AG09319 (cell line): ENCODE measurements at places on chromosomes 3 and 15.
A peak's percentile ranks its signal among the peaks of the same experiment; 100 is the strongest.

GRCh38 chr3:46844397-46844796, 18.8 kb downstream of the MYL3 start:
- no peak for DNase-seq

DNA sequence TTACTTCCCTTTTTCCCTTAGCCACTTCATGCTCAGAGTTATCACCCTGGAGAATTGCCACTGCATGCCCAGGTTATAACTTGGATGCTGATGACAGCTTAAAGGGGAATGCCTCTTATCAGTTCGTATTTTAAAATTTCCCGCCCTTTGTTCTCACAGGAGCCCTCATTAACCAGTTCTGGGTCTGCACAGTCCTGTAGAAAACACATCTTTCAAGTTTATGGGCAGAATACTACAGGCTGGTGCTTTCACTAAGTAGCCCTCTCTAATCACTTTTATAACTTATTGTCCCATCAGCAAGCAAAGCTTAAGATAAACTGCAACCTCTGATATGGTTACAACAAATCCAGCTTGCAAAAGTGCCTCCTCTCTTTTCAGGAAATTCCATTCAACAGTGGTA, 587.3 kb upstream of the UBE2E2 start:
- DNase-seq: no peak

- no peak for DNase-seq
Measured at GRCh38 chr3:20054549-20054987, 14.3 kb downstream of the KAT2B start.

DNA sequence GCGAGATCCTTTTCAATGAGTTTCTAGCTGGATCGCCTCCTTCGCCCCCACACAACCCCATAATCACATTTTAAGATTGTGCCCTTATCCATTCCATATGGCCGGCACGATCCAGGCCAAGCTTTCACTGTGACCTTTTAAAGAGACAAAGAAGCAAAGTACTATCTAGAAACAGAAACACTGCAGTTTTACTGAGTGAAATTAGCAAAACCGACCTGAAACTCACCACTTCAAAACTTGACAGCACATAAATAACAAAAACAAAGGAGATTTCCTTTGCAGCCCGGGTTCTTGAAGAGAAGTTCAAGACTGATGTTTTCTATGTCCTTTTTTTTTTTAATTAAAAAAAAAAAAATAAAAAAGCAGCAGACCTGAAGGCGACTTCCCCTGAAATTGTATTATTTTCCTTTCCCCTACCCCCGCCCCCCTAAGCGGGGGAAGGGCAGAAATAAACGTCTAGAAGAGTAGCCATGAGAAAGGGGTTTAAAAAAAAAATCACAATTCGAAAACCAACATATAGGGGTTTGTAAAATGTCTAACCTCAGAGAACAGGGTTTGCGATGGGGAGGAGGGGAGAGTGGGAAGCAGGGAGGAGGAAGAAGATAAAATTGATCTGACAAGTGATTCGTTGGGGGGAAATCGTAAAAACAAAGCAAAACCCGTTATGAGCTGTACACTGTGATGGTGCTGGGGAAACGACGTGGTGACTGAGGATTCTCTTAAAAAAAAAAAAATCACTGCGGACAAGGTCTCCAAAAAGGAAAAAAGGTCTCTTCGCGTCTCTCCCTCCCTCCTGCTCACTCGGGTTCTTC, 1.5 kb downstream of the SATB1 start:
- no peak for DNase-seq

GRCh38 chr15:31155151-31155550, 53.6 kb upstream of the TRPM1 start:
- no peak for DNase-seq

DNA sequence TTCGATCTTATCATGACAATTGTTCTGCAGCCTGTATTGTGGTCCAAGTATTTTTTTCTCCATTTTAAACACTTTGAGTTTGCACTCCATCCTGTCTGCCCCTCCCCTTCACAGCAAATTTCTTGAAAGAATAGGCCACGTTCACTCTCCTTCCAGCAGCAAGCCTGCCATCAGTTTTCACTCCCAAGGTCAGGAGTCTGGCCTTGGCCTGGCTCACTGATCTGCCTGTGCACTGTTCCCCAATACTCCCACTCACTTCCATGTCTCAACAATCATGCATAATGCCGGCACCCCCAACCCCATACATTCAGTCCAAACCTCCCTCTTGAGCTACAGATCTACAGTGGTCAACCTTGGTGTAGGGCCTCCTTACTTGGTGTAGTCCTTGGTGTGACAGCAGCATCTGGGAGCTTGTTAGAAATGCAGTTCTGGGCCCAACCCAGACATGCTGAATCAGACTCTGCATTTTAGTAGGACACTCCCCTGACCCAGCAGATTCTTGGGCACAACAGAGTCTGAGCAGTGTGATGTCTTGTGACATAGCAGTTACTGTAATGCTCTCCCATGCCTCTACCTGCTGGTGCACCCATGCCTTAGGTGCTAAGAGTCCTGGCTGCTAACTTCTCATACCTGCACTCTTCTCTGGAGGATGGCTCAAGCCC, 58.3 kb upstream of the XCR1 start:
- DNase-seq: no peak

DNA sequence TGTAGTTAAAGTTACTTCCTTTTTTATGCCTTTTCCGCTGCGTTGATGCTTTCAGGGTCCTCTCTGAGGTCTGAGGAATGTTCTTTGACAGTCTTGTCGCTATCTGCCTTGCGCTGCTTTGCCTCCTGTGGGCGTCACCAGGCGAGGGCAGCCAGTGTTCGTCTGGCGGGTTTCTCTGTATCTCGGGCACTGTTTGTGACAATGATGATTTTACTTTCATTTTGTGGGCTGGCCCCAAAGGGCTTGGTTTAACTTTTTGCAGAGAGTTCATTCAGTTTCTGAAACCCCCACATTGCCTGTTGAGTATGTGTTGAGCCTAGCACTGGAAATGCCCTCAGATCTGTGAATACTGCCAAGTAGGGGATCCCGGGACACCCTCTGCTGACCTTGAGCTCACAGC, 24.6 kb upstream of the SACM1L start:
- DNase-seq: no peak

- no peak for DNase-seq
Measured at GRCh38 chr15:77759896-77760592, 127.3 kb upstream of the LINGO1 start.

DNA sequence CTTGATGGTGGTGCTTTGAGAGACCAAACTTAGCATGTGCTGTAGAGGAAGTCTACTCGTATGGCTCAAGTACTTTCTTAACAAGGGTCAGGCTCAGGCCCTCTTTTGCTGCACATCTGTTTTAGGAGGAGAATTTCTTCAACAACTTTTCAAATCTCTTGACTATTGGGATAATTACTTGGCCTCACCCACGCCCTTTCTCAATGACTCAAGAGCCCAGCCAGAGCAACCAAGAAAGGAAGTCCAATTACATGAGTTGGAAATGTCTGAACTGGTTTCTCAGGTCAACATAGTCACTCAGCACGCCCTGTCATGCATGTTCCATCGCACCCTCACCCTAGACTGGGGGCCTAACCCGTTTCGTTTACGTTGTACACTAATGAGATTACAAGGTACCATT, 44.8 kb upstream of the UMPS start:
- DNase-seq: no peak

DNA sequence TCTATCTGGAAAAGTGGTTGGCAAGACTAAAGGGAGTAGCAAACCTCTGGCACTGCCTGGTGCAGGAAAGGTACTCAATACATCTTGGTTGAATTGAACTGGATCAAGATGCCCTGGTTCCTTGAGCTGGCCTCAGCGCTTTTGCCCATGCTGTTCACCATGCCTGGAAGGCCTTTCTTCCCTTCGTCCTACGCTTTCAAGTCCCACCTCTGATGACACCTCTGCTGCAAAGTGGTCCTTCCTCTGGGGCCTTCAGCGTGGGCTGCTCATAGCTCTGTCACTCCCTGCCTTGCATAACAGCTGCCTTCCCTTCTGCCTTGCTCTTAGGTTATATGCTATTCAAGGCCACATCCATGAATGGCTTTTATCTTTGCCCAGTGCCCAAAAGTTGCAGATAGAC, 23.0 kb downstream of the ITGA11 start:
- DNase-seq: no peak

DNA sequence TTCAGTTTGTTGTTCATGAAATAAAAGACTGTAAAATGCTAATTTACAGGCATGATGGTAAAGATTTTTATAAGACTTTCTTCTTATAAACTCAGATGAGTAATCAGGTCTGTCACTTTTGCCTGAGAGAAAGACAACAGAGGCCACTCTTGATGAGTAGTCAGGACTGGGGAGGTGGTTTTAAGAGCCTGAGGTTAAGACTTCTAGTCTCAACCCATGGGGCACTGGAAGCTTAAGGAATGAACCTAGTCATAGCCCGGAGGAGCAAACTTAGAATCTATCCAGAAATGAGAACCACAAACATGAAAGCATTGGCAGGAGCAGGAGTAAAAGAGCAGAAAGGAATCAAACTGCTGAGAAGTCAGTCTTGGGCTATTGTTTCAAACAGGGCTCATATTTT, 846.3 kb upstream of the ARPP21 start:
- DNase-seq: no peak

- no peak for DNase-seq
Measured at GRCh38 chr15:82532383-82532990, 7.8 kb downstream of the RPS17 start.

GRCh38 chr3:77042343-77042742, 2.4 kb downstream of the ROBO2 start:
- no peak for DNase-seq

DNA sequence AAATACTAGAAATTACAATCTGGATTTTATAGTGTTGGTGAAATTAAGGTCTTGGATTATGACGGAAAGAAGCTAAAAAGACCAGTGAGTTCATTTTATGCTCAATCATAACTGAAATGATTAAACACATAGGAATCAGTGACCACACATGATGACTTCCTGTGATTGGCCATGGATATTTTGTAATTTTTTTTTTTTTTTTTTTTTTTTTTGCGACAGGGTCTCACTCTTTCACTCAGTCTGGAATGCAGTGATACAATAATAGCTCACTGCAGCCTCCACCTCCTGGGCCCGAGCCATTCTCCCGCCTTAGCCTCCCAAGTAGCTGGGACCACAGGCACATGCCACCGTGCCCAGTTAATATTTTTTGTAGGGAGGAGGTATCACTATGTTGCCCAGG, 47.4 kb downstream of the PAQR5 start:
- DNase-seq: no peak

DNA sequence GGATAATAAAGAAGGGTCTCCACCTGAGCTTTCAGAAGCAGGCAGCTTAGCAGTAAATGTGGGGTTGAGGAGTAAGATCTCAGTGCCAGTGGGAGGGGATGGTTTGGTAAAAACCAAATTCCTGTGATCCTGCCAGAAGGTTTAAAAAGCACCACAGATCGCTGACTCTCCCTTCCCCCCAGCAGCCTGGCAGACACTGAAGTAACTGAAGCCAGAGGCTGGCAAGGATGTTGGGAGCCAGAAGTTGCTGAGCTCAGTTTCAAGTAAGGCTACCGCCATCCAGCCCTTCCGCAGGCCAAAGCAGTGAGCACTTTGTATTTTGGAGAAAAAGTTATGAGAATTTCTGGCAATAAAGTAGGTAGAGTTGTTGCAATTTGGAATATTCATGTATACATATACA, 246.4 kb downstream of the ZNF621 start:
- DNase-seq: no peak

DNA sequence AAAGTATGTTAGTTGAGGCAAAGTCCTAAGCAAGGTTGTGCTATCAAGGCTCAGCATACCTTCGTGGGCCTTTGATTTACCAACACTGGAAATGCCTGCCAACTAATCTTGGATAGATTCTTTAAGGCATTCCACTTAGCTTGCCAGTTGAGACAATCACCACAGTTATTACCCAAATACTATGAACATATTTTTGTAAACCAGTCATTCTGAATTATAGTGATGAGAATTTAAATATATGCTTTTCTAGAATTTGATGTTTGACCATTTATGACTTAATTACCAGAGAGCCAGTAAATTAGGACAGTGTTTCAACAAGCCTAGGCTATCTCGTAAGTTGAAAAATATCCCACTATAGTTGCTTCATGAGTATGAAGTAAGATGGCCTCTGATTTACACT, 15.5 kb downstream of the TRIM59 start:
- DNase-seq: peak; percentile 41

- no peak for DNase-seq
Measured at GRCh38 chr3:158127250-158128219, 17.6 kb downstream of the RSRC1 start.

DNA sequence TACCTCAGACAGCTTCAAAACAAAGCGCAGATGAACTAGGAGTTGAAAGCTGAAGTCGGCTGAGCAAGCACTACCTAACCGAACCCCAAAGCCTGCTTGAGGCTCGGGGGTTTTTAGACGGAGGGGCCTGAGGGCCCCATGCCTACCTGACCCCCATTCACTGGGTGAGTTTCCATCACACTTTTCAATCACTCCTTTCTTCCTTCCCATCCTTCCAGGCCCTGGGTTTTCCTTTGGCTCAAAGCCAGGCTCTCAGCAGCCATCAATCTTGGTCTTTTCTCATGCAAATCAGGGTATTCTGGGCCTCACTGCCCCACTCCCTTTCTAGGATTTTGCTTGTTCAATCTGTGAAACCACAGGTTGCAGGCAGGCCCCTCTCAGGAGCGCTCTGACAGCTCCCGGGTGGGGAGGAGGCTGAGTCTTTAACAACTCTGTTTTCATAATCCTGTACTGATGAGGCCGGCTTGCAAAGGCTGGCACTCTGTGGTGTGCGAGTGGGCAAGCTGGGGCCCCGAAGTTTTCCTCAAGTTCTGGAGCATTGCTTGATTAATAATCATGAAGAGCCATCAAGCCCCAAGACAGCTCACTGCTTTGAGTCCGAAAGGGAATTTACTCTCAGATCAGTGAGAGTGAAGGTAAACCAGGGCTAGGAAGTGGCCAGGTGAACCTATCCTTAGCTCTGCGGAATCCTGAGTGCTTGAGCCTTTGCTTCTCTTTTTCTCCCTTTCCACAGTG, 97.6 kb downstream of the FRMD4B start:
- DNase-seq: no peak

DNA sequence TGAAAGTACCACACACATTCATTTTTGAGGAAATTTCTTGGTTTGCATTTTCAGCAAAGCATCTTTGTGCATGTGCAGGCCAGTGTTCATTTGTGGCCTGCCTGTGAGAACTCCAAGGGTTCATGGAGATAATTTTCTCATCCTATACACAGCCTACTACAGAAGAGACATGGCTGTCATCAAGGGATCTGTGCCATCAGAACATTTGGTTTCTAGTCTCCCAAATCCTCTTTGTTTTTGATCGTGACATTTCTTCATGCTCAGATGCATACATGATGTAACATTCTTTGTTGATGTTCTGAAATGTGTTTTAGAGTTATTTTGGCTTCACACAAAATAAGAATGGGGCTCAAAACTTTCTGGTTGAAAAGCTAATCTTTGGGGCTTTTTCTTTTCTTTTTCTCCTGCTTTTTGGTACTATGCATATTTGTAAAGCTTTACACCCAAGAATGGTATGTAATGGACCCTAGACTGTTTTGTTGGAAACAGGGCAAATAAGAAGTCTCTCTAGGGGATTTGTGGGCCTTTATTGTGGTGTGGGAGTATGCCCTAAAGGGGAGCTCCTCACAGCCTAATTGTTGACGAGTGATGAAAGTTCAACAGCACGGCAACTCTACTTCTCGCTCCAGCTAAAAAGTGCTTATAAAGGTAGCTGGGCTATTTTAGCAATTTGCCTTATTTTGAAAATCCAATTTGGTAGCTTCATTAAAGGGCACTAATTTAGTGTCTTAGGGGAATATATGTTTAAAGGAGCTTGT, 3.2 kb upstream of the ARPP21 start:
- DNase-seq: no peak

- DNase-seq: peak; percentile 47
Measured at GRCh38 chr3:43155464-43156121, 49.7 kb upstream of the POMGNT2 start.
